ENCODE measurements at places on chromosomes 3 and 15.
A peak's percentile ranks its signal among the peaks of the same experiment; 100 is the strongest.

DNA sequence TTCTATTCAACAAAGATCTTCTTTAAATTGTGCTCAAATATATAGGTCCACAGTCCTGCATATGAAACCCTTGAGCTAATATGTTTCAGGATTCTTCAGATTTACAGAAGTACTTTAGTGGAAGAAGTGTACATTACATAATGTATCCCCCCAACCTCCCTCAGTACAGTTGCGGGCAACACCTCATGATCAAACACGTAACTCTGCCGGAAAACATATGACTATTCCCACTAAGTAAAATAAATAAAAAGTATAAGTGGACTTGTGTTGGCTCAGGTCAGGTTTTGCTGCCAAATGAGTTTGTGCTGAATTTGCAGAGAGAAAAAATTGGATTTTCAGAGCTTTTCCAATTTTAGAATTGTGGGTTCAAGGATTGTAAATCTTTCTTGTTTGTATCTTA lies 267.6 kb upstream of the MDFIC2 start:
- no peak overlapping the region for H3K4me3 ChIP-seq
- H3K27ac ChIP-seq, result no peak overlapping the region
- no peaks in the 10 kb centered on the region for H3K36me3 ChIP-seq
- no peaks in the 10 kb centered on the region for H3K4me1 ChIP-seq

DNA sequence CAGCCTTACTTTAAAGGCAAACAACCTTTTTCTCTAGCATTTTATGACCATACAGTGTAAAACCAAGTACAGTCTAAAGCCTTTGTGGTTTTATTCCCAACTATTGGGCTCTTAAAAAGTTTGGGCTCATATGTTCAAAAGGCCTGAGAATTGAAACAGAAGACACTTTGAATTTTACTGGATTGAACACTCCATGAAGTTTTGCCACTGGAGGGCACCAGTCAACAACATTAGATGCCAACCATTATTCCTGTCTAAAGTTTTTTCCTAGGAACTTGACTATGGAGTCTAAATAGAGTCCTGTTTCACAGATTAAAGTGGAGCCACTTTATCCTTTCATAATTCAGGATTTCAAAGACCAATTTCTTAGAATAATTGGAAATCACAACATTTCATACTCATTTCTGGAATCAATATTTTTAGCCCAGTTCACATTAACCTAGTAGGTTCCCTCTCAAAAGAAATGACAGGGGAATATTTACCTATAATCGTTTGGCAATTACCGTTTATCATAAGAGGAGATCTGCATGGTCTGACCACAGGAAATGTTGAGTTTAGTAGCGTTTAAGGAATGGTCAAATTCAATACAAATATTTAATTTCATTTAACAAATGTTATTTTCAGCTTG lies 244.1 kb upstream of the PDZRN3 start:
- H3K4me3 ChIP-seq, result no peak overlapping the region
- H3K4me1 ChIP-seq, result no peaks in the 10 kb centered on the region

GRCh38 chr3:131723343-131723742 lies 220.6 kb upstream of the MRPL3 start:
- no peak overlapping the region for H3K4me3 ChIP-seq
- no peak for DNase-seq
- no peaks in the 10 kb centered on the region for H3K36me3 ChIP-seq
- H3K27me3 ChIP-seq, result no peaks in the 10 kb centered on the region

DNA sequence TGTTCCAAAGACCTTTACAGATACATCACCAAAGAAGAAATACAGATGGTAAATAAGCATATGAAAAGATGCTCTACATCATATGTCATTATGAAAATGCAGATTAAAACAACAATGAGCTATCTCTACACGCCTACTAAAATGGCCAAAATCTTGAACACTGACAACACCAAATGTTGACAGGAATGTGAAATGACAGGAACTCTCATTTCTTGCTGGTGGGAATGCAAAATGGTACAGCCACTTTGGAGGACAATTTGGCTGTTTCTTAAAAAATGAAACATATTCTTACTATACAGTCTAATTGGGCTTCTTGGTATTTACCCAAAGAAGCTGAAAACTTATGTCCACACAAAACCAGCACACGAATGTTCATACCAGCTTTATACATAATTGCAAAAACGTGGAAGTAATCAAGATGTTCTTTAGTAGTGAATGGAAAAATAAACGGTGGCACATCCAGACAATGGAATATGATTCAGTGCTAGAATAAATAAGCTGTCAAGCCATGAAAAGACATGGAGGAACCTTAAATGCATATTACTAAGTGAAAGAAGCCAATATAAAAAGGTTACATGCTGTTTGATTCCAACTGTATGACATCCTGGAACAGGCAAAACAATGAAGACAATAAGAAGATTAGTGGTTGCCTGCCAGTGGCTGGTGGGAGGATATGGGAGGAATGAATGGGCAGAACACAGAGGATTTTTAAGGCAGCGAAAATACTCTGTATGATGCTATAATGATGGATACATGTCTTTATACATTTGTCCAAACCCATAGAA lies 81.3 kb upstream of the NEDD4 start:
- no peak for DNase-seq
- H3K27ac ChIP-seq, result no peak overlapping the region
- H3K4me3 ChIP-seq, result no peak overlapping the region
- H3K36me3 ChIP-seq, result no peaks in the 10 kb centered on the region

DNA sequence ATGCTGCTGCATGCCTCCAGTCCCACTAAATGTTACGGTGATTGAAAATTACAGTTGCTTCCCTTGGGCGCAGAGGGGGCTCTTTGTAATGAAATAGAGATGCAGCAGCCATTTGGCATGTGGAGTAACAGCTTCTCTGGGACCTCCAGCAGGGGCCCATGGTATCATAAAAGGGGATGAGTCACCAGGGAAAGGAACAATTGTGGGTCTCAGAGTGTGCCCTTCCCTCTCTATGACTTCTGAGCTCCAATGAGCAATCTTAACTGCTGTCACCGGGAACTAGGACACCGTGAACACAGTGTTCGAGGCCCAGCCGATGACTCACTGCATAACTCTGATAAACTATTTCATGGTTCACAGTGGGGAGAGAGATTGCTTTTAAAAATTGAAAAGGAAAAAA lies 164.8 kb upstream of the NUDT16 start:
- H3K27me3 ChIP-seq, result no peaks in the 10 kb centered on the region
- H3K27ac ChIP-seq, result no peak overlapping the region
- no peaks in the 10 kb centered on the region for H3K4me1 ChIP-seq
- no peak overlapping the region for H3K4me3 ChIP-seq
- DNase-seq, result no peak

- H3K4me3 ChIP-seq, result no peak overlapping the region
- H3K36me3 ChIP-seq, result no peaks in the 10 kb centered on the region
- DNase-seq, result no peak
- H3K27ac ChIP-seq, result no peak overlapping the region
- no peaks in the 10 kb centered on the region for H3K27me3 ChIP-seq
Observed at GRCh38 chr3:171614318-171614921, 154.2 kb upstream of the TNIK start.

GRCh38 chr15:77251662-77252061 lies 168.2 kb downstream of the PEAK1 start:
- H3K4me3 ChIP-seq, result no peak overlapping the region
- DNase-seq, result no peak
- H3K36me3 ChIP-seq, result no peaks in the 10 kb centered on the region
- H3K27ac ChIP-seq, result no peak overlapping the region
- no peaks in the 10 kb centered on the region for H3K27me3 ChIP-seq
- H3K4me1 ChIP-seq, result no peaks in the 10 kb centered on the region

DNA sequence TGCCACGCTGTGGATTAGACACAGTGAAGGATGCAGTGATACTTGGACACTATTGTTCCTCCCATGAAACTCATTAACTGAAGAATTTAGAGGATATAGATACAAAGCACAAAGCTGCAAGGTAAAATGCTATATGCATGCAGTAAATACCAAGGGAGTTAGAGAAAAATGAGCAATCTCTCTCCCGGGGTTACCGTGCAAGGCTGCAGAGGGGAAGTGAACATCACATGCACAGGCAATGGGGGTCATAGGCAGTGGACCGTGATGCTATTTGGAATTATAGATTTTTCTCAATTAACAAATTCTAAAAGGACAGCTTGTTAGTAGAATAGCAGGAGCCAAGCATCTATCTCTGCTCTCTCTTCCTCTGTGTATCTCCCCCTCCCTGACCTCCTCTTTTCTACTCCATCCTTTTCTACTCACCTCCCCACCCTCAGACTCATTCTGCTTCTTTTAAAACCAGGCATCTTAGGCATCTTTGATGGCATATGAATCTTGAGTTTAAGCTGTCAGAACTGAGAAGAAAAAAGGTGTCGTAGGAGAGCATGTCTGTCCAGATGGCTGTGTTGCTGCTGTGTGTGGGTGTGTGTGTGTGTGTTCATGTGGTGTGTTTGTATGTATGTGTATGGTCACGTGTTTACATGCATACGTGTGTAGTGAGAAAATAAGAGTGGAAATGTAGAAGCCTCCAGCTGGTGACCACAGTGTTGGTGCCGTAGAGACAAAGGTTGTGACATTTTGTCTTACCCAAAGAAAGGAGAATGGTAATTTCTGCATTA lies 339.0 kb downstream of the EPHB1 start:
- no peaks in the 10 kb centered on the region for H3K27me3 ChIP-seq
- H3K36me3 ChIP-seq, result no peaks in the 10 kb centered on the region
- no peak overlapping the region for H3K4me3 ChIP-seq
- no peak overlapping the region for H3K27ac ChIP-seq

- peak; percentile 39 for DNase-seq
- no peaks in the 10 kb centered on the region for H3K4me1 ChIP-seq
- H3K4me3 ChIP-seq, result no peak overlapping the region
- peak overlapping the region; percentile 14 for H3K27ac ChIP-seq
- H3K36me3 ChIP-seq, result no peaks in the 10 kb centered on the region
Observed at GRCh38 chr3:196192524-196193051, 18.6 kb downstream of the ZDHHC19 start.

DNA sequence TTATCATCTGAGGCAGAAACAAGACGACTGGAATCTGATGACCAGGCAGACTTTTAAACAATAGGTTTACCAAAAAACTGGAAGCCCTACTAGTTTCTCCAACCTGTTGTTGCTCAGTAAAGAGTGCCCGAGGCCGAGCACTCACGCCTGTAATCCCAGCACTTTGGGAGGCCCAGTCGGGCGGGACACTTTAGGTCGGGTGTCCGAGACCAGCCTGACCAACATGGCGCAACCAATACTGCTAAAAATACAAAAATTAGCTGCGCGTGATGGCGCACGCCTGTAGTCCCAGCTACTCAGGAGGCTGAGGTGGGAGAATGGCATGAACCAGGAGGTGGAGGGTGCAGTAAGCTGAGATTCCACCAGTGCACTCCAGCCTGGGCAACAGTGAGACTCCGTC lies 1.1 kb upstream of the WDR5B start:
- H3K27ac ChIP-seq, result peak overlapping the region; percentile 93
- DNase-seq, result no peak
- no peaks in the 10 kb centered on the region for H3K27me3 ChIP-seq
- H3K4me1 ChIP-seq, result no peaks in the 10 kb centered on the region
- no peaks in the 10 kb centered on the region for H3K36me3 ChIP-seq

All from prostate gland (tissue), 2 donors.